ENCODE measurements at places on chromosomes 3 and 15.

DNA sequence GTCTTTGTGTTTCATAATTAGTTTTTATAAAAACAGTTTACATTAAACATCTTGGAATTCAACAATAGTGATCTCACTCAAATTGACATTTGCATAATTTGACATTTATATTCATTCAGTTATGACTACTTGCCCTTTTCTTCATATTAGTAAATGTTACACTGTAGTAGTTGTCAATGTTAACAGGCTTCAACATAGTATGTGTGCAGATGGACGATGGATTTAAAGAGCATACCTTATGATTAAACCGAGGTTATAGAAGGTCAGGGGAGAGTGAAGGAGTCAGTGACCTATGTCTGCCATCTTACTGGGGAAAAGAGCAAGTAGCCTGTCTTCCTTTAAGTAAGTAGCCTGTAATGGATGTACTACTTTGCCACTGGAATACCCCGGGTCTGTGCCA, 8.5 kb upstream of the CCNB2 start:
- DNase-seq = no peak

- no peak for DNase-seq
These were observed 11.3 kb downstream of the MITF start for GRCh38 chr3:69750549-69750948.

DNA sequence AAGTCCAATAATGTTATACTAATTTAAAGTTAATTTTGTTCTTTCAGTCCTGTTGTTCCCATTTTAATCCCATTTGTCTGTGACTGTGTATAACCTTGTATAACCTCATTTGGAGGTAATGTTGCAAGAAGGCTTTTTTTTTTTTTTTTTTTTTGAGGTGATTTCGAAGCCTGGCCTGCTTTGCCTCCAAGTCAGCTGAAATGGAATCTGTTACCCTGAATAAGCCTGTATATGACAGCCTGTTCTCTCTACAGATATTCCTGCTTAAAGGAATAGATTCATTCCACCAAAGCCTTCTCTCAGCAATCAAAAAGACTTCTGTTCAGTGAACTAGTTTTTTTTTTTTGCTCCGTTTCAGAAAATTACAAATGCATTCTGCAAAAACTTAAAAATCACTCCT, 271.8 kb upstream of the UBE2E1 start:
- DNase-seq = no peak

- no peak for DNase-seq
These were observed 1.5 kb downstream of the CLDN1 start for GRCh38 chr3:190320594-190321362.

- peak; percentile 40 for DNase-seq
These were observed 88.3 kb downstream of the TMEM266 start for GRCh38 chr15:76147906-76148570.

DNA sequence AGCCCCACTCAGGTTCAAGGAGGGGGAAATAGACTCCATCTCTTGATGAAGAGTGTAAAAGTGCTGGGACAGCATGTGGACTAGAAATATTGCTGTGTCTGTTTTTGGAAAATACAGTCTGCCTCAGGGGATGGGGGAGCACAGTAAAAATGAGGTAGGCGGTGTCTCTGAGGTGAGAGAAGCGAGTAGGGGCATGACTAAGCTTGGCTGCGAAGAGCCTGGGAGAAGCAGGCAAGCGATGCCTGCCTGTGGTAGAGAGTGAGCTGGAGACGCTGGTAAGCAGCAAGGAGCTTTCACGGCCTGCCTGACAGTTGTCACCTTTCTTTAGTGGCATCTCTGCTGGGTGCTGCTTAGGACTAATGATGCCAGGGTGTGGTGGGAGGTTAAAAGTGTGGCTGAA, 49.0 kb upstream of the DCLK3 start:
- no peak for DNase-seq

- no peak for DNase-seq
These were observed 20.1 kb upstream of the PRR20G start for GRCh38 chr3:127307916-127308315.

DNA sequence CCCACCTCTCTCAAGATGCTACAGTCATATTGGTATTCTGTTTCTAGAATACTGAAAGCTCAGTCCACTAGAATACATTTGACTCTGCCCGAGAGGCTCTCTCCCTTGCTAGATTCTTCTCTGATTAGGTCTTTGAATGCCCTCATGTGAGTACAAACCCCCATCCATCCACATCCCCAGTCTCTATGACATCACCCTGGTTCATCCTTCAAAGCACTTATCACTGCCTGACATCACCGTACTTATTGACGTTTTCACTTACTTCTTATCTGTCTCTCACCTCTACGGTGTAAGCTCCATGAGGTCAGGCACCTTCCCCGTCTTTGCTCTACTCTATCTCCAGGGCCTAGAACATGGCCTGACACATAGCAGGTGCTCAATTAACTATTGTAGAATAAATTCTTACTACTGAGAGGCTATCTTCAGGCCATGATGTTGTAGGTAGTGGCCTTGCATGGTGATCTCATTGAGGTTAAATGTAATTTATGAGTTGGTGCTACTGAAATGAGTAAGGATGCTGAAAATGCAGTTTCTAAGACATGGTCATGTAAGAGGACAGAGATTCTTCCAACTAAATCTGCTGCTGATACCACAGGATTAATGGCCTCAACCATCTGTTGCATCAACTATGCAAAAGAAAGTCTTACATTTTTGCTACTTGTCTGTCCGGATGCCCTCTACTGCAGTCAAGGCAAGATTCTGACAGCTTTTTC, 26.8 kb downstream of the EOGT start:
- DNase-seq = no peak

DNA sequence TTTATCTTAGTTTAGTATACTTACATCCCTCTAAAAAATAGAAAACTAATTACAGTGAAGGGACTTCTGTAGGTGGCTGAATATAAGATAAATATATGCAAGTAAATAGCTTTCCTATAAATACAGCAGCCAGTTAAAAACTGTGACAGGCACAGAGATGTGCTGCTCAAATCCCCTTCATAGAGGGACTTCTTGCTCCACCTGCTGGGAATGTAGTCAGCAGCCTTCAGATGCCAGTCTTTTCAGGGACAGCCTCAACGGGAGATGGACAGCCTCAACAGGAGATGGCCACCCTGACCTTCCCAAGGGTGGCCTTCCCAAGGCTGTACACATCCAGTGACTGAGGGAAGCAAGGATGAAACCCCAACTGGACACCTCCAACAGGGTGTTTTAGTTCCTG, 15.7 kb upstream of the PRR23E start:
- DNase-seq = no peak
